ENCODE measurements at places on chromosomes 12 and 14.

GRCh38 chr12:41011939-41012338, 176.2 kb upstream of the PDZRN4 start:
- no peak for DNase-seq

DNA sequence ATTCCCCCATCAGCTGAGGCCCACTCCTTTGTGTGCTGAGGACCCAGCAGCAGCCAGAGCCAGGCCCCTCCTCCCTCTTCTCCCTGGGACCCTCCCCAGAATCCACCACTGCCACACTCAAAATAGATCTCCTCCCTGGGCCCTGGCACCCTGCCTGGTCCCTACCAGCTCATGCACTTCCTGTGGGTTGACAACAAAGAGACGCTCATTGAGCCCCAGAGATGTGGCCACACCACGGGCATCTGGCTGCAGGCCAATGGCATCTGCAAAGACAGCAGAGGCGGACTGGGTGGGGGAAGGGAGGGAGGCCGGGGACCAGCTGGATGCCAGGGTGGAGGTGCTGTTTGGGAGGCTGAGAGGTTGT, 16.0 kb upstream of the ENDOU start:
- DNase-seq: no peak

- DNase-seq: no peak
Measured at GRCh38 chr12:1595026-1595561, 713 bp upstream of the FBXL14 start.

- DNase-seq: no peak
Measured at GRCh38 chr12:52580496-52580895, 6.9 kb upstream of the KRT74 start.

DNA sequence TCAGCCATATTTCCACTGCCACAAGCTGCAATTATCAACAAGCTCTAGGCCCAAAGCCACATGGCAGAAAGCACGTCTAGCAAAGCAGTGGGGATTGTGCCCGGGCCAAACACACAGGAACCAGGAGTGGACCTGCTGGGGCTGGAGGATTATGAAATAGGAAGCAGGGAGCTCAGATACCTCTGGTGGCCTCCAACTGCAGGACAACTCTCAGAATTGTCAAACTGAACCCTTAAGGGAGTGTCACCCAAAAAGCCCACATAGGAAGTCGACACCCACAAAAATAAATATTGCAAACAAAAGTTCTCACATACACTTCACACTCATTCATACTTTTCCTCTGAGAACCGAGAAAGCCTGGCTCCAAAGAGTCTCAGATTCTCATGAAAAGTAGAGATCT, 26.1 kb downstream of the KCTD10 start:
- DNase-seq: no peak

DNA sequence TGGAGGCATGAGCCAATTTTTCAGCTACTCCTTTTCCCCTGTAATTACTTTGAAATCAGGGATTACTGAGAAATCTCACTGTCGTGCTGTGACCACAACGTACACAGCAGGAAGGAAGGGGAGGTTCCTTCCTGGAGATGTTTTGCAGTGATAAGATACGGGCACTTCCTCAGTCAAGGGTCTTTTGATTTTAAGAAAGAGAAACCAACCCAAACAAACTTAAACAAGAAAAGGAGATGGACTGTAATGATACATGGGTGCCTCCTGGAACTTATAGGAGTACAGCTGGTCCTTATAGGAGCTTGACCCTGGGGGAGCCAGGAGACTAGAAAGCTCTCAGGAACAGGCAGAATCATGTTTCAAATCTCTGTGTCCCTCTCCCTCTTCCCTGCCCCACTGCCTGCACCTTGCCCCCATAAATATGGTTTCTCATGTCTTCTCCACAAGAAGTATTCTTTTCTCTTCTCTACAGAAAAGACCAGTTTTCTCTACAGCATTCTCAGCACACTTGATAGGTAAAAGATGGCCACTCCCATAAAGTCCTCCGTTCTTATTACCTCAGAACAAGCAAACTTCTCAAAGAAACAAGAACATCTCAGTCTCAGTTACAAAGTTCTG, 281.1 kb upstream of the AMIGO2 start:
- DNase-seq: no peak

DNA sequence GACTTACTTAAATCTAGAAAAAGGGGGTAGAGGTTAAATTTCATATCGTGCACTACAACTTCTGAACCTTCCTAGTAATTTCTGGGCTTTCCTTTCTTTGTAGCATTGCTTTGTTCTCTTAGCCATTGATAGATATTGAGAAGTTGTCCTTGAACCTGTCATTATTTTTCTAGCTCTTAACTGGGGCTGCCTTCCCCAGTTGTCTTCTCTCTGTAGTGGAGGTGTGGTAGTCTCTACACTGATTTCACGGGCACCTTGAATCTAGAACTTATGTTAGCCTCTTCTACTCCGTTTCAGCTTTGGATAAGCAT, 504.0 kb downstream of the PCNX1 start:
- DNase-seq: no peak

GRCh38 chr12:6941782-6942181, 1.8 kb upstream of the RNU7-1 start:
- no peak for DNase-seq

DNA sequence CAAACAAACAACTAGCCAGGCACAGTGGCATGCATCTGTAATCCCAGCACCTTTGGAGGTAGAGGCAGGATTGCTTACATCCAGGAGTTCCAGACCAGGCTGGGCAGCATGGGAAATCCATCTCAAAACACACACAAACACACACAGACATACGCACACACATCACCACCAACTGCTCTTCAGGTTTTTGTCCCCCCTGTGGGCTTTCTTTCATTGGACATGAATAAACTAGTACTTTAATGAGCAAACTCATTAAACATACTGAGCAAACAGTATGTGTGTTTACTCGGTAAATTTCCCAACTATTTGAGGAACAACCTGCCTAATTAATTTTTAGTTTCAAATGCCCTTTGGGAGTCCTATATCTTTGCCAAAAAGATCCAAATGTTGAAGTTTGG, 10.1 kb upstream of the RASSF3 start:
- no peak for DNase-seq

DNA sequence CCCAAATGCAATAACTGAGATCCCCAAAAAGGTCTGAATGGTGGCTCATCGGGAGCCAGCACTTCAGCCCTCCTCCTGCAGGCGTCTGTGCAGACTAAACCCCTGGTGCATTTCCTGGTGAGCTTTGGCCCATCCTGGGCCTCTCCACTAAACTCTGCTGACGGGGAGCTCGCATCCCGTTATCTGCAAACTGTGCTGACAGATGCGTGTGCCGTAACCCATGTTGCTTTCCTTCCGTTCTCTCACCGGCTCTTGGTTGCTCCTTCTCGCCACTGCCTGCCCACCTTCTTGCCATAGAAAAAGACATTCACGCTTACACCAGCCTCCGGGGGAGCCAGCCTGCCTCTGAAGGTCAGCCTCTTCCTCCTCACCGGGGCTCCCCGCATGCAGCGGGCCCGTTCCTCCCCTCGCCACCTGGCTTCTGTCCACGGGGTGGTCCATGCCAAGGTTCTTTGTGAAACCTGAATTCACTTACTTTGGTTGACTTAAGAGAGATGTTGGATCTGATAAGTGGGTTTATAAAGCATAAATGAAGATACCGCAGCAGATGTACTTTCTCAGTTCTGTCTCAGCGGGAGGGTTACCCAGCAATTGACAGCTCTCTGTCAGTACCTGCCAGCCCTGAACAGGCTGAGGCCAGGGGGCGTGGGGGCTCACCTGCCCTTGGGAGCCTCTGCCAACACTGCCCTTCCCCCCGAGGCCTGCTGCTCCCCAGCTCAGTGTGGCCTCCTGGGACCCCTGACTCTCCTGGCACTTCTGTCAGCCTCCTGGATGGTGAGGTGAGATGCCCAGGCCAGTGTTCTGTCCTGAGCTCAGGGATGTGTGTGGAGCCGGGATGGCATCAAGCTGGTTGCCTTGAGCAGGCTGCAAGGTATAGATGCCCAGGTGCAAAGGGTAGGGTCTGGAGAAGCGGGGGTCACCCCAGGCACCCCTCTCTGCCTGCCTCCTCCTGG, 14.2 kb downstream of the ZFYVE21 start:
- DNase-seq: no peak

- no peak for DNase-seq
Measured at GRCh38 chr12:69519871-69520270, 49.7 kb downstream of the FRS2 start.

DNA sequence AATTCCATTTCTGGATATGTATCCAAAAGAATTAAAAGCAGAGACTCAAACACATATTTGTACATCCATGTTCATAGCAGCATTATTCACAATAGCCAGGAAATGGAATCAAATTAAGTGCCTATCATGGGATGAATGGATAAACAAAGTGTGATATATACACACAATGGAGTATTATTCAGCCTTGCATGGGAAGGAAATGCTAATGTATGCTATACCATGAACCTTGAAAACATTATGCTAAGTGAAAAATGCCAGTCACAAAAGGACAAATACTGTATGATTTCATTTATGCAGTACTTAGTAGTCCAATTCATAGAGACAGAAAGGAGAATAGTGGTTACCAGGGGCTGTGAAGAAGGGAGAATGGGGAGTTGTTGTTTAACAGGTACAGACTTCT, 32.1 kb upstream of the CSRNP2 start:
- no peak for DNase-seq

- no peak for DNase-seq
Measured at GRCh38 chr12:29907461-29907860, 123.7 kb upstream of the TMTC1 start.

GRCh38 chr14:73307261-73307660, 70.0 kb downstream of the PAPLN start:
- no peak for DNase-seq

- DNase-seq: no peak
Measured at GRCh38 chr12:31280183-31280582, 45.8 kb downstream of the SINHCAF start.

DNA sequence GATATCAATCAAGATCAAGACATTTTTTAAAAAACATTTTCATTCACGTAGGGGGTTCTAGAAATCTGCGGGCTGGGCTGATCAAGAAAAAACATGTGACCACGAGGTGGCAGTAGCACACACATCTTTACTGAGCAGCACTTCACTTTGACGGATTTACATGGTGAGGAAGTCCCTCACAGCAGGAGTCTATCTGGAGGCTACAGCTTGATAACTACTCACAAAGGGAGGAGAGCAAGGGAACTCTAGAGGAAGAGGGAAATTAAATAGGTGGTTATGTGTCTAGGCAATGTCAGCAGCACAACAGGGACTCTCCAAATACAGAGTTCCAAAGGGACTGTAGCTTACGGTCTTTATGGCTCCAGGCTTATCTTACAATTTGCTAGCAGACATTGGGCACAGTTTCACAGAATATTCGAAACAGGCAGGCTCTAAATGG, 248.1 kb downstream of the DPY19L2 start:
- no peak for DNase-seq

GRCh38 chr12:10968765-10969456, 17.8 kb downstream of the TAS2R50 start:
- DNase-seq: no peak

DNA sequence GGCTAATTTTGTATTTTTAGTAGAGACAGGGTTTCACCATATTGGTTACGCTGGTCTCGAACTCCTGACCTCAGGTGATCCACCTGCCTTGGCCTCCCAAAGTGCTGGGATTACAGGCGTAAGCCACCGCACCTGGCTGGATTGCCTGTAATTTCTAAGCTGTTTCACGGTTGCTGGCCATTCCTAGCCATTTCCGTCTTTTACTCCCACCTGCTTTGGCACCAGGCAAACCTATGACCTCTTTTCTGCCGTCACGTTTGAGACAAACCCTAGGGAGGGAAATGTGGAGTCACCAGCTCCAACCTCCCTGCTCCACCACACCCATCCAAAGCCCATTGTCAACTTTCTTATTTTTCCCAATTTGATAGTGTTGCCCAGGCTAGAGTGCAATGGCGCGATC, 1.2 kb downstream of the GPR132 start:
- no peak for DNase-seq

DNA sequence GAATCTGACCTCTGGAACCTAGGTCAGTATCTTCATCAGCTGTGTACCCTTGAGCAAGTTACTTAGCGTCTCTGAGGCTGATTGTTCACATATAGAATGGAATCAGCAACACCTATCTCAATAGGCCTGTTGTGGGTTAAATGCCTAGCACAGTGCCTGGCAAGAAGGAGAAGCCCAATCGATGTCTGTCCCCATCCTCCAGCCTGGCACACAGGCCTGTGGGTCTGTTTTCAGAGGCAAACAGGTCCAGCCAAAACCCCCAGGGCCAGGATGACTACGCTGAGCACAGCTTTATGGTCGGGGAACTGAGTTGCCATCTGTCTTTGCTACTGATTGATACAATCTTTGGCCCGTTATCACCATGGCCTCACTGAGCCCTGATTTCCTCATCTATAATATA, 89.2 kb downstream of the NUAK1 start:
- no peak for DNase-seq

GRCh38 chr12:24822121-24822899, 126.6 kb downstream of the BCAT1 start:
- no peak for DNase-seq

- no peak for DNase-seq
Measured at GRCh38 chr12:70448371-70448770, 82.3 kb downstream of the KCNMB4 start.

GRCh38 chr12:85280984-85281630, 1.1 kb downstream of the ALX1 start:
- DNase-seq: no peak

DNA sequence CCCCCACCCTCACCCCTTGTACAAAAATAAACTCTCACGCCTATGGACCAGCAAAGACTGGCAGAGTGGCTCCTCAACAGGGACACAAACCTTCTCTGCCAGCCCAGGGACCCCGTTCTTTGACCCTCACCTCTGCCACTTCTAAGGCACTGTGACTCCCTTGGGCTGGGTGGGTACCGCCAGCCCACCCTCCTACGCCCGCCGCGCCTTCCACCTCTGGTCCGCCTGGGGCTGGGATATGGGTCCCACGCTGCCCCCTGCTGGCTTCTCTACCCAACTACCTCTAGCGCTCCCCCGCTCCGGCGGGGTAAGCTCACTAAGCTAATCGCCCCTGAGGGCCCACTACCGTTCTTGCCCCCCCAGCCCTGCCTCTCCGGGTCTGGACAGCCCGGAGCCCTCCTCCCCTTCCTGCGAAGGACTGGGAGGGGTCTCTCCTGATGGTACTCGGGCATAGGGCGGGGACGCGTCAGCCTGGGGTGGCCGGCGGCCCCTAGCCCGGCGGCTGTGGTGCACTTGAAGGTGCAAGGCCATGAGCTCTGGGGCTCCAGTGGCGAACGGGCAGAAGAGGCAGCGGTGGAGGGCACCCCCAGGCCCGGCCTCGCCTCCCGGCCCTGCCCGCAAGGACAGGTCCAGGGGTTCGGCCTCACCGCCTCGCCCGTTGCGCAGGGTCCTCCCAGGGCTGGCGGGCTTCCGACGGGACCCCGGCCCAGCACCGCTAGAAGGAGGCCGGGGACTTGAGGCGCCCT, 8.1 kb downstream of the ZNF219 start:
- DNase-seq: no peak

GRCh38 chr12:1962051-1963020, 41.9 kb downstream of the DCP1B start:
- no peak for DNase-seq

- no peak for DNase-seq
Measured at GRCh38 chr12:104072099-104072498, 7.8 kb downstream of the HCFC2 start.

GRCh38 chr12:3542911-3543310, 51.9 kb downstream of the PRMT8 start:
- DNase-seq: no peak

- no peak for DNase-seq
Measured at GRCh38 chr14:55968741-55969140, 149.5 kb upstream of the PELI2 start.

GRCh38 chr12:88691811-88692210, 111.5 kb upstream of the KITLG start:
- DNase-seq: no peak
